ENCODE measurements at places on chromosomes 5 and 9.

DNA sequence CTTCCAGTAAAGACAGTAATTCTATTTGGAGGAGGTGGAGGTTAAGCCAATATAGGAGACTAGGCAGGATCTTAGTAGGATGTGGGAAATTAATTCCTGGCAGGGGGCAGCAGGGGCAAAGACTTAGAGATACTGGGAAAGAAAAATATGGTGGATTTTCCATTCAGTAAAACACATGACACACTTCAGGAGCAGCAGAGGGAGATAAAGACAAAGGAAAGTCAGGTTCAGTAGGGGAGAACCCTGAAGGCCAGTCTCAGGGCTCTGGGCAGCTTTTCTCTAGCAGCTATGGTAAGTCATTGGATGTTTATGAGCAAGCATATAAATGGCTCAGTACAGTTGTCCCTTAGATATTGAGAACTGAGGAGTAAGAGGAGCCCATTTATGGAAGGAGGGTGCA is 105.5 kb downstream of the PJA2 start:
- DNase-seq = no peak

- DNase-seq = no peak
Observed at GRCh38 chr5:169442403-169442874, 141.1 kb upstream of the SPDL1 start.

DNA sequence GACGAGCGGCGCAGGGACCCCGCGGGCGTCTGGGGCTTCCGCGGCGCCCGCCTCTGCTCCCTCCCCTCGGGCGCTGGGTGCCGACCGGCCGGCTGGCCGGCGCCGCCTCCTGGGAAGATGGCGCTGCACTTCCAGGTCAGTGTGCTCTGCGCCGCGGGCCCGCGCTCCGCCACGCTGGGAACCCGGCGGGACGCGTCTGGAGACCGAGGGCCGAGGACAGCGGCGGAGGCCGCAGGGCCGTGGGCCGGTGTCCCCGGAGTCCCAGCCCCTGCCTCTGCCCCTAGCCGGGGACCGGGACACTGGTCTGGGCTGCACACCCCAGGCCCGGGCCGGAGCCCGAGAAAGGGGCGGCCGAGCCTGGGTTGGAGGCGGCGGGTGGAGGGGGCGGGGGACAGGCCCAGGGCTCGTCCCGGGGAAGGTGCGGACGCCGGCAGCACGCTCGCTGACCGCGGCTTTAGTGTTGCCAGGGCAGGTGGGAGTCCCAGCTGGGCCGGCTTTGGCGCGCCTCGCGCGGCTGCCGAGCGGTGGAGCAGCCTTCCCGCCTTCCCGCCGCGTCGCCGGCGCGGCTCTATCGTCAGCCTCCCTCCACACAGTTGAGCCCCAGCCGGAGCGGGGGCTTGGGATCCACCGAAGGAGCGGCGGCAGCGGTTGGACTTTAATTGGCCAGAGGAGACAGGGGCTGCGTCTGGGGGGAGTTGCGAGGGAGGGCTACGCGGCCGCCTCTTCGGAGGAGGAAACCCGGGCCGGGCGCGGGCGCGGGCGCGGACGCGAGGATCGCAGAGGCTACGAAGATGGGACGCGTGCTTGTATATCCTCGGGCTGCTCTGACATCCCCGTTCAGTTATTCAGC is at the start of gene RANBP17:
TSS of gene RANBP17 (plus strand) at position 102 of the 850 bp plus-strand sequence.
- DNase-seq = no peak

- DNase-seq = peak; percentile 88
Observed at GRCh38 chr9:126722252-126722921, 82.5 kb upstream of the ZBTB43 start.

DNA sequence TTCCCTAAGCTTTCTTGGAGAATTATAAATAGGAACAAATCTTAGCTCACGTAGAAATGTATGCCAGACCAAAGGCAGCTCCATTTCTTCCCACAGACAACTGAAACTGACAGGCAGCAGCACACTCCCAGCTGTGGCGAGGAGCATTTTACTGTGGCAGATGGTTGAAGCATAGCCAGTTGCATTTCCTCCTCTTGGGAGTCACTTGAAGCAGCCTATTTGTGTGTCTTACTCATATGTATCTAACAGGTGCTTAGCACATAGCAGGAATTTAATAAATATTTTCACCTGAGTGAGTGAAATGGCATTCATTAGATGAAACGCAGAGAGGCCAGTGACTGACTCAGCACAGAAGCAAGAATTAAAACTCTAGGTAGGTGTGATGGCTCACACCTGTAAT is 12.3 kb upstream of the MTMR12 start:
- peak; percentile 5 for DNase-seq

GRCh38 chr9:3507395-3508077 is 18.3 kb downstream of the RFX3 start:
- DNase-seq = no peak

- DNase-seq = no peak
Observed at GRCh38 chr9:6484210-6484609, 71.2 kb downstream of the UHRF2 start.

- DNase-seq = no peak
Observed at GRCh38 chr5:53219174-53219573, 109.6 kb upstream of the MOCS2 start.

- no peak for DNase-seq
Observed at GRCh38 chr5:6396836-6397535, 18.6 kb upstream of the MED10 start.

- no peak for DNase-seq
Observed at GRCh38 chr9:96721731-96722429, 56.0 kb downstream of the ZNF510 start.

DNA sequence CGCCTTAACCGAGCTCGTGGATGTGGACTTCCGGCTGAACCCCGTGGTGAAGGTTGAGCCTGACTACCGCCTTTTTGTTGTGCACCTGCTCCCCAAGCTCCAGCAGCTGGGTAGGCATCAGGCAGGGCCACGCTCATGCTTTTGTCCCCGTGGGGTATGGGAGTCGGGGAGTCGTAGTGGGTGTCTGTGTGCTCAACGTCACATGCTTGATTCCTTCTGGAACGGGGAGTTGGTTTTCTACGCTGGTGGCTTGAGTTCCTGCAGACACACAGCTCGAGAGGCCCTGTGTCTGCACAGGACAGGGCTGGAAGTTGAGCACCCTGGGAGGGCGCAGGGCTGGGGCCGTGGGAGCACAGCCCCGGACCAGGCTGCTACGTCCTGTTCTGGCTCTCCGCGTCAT is 8.0 kb downstream of the CEP72 start:
- no peak for DNase-seq

GRCh38 chr5:38755181-38755580 is 90.6 kb upstream of the OSMR start:
- DNase-seq = no peak

DNA sequence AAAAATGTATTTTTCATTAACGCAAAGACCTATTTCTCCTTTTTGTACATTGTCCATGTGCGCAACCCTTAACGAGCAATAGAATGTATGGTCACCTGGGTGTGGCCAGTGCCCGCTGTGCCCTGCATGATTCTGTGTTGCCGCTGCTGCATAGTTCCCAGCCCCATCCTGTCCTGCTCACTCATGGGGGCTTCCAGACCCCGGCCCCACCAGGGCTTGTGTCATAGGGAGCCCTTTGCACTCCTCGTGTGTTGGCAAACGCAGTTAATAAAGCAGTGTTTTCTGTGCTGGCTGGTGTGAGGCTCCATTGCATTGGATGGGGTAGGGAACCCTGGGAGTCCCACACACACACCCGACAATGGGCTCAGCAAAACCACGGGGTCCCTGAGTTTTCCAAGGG is 49.7 kb downstream of the SAR1B start:
- no peak for DNase-seq

DNA sequence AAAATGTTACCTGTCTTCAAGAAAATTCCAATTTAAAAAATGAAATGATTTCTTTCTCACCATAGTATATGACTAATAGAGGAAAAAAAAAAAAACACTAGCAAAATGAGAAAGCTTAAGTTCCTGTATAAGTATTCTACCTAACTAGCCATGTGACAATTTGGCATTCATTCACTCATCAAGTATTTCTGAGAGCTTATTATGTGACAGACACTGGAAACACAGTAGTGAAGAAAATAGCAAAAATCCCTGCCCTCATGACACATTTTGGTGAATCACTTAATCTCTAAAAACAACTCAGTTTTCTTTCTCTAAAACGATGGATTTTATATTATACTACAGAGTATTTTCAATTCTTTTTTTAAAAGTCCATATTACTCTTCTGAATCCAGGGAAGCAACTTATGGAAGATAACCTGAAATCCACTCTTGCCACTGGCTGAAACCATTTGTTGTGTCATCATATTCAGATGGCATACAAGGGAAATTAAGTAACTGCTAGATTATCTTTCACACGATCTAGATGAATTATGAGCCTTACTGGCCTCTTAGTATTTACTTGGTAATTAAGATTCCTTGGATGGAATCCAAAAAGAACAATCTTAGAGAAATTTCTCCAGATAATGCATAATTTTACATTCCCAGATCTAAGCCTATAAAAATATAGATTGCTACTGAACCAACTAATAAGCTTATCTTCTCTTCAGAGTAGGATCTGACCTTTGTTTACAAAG is 5.5 kb downstream of the PTBP3 start:
- no peak for DNase-seq

- no peak for DNase-seq
Observed at GRCh38 chr9:111271047-111271446, 59.0 kb downstream of the OR2K2 start.

DNA sequence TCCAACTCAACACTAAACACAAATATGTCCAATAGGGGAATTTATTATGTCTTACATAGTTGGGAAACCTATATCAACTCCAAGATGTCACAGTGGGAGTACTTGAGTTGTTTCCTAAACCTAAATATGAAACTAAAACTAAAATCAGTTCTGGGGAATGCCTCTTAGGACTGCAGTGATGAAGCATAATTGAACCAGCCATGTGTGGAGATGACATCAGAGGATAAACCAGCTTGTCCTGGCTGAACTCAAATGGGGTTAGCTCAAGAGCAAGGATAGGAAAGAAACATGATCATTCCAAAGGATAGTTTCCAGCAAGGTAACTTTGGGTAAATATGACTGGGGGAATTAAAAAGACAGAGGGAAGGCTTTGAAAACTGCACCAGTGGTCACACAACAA is 88.9 kb upstream of the PLPPR1 start:
- DNase-seq = no peak

GRCh38 chr5:109141222-109142200 is 268.3 kb downstream of the PJA2 start:
- DNase-seq = no peak

- DNase-seq = no peak
Observed at GRCh38 chr9:117734523-117735314, 30.5 kb downstream of the TLR4 start.

DNA sequence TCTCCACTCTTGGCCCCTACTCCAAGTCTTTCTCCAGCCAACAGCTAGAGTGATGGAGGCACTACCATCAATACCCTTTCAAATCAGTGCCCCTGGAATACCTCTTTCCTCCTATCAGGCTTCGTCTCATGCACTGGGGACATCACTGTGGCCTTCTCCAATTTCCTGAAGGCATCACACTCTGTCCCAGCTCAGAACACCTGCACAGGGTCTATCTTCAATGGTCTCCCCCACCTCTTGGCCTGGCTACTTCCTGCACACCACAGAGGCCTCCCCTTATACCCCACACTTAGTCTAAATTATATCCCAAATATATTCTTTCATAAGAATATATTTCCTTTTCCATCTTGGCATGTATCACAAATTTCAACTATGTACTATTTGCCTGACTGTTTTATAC is 34.5 kb downstream of the ECPAS start:
- no peak for DNase-seq

- no peak for DNase-seq
Observed at GRCh38 chr5:32410630-32411029, 33.9 kb downstream of the ZFR start.

DNA sequence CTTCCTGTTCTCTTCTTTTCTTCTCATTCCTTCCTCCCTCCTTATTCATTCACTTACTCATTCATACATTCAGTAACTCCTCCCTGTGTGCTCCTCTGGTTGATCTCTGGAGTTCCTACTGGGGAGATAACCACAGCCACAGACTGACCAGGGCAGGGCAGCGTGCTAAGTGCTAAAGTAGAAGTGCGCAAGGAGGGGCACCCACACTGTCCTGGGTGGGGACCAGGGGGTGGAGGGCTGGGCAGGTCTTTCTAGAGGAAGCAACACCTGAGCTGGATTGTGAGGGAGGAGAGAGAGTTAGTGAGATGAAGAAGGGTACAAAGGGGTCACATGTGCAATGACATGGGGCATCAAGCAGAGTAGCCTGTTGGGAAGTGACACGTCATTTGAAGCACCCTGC is 13.8 kb downstream of the ENHO start:
- no peak for DNase-seq

DNA sequence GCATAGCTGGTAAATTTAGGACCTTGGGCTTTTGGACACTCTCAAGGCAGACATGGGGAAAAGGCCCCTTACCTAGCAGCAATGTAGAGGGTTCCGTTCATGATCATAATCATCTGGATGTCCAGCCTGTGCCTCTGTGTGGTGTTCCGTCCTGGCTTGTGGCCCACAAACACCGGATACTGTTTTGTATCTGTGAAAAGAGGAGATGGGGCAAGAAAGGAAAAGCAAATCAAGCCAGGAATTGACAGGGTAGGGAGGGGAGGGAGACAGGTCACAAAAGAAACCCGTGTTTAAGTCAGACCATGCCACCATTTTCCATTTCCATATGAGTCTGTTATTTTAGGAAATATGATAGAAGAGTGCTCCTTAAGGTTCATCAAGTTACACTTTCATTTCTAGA is 72.5 kb downstream of the SEMA6A start:
- no peak for DNase-seq

DNA sequence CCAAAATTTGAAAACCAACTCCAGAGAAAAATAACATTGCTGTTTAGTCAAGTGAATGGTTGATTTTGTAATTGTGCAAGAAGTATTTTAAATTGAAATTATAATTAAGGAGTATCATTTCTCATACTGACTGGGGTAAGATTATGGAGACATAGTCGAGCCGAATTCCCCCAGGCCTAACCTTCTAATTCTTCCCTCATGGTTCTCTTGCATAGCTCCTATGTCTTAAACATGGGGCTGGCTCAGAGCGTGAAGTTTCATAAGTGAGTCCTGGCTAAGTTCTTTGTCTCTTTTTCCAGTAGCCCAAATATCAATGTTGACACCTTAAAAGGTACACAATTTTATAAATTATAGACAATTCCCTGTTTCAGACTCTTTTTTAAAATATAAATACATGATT is 46.7 kb upstream of the ANXA1 start:
- DNase-seq = no peak

DNA sequence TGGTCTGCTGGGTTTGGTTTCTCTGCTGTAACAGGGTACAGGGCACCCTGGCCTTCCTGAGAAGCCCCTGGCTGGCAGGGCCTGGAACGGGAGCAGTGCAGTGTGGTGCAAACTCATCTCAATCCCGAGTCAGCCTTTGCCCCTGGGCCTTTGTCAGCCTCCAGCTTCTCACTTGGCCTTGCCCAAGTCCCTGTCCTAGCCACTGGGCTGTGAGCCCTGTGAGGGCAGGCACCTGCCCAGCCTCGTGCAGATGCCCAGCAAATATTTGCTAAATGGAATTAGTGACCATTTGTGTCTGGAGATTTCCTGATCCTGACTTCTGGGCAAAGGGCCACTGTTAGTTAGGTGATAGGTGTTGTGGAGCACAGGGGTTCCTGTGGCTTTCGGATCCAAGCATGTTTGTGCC is 13.0 kb downstream of the RGS3 start:
- no peak for DNase-seq

GRCh38 chr5:164301708-164302107 is 796.3 kb downstream of the MAT2B start:
- no peak for DNase-seq

All from germinal center (tissue), 1 donor.